ENCODE measurements at places on chromosomes 4 and X.

GRCh38 chrX:136999024-136999423, 34.8 kb downstream of the GPR101 start:
- no peak for DNase-seq

DNA sequence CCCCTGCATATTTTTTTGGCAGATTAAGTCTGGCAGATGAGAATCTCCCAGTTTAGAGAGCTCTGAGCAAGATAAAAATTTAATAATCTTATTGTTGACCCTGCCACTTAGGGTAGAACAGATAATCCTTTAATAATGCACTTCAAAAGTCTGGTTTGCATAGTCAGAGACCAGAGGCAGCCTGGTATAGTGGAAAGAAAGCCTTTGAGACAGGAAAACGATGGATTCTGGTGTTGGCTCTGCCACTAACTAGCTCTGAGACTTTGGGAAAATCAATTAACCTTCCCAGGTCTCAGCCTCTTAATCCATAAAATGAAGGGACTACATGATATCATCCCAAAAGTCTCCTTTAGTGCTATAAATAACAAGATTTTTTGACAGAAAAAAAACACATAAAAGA, 824.5 kb downstream of the STIM2 start:
- no peak for DNase-seq

DNA sequence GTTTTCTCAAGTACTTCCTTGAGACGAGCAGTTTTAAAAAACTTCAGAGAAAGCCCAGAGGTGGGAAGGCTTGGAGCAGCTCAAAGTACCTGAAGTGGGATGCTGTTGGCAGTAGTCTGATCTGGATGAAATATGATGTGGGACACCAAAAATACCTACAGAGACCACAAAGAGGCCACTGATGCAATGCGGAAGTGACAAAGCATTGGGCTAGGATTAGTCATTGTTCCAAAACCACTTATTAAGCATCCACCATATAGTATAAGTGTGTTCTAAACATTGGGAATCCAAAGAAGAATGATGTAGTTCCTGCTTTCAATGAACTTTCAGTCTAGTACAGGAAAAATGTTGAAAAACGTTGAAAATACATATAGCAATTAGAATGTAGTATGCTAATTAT, 386.1 kb upstream of the CNKSR2 start:
- DNase-seq, result no peak

GRCh38 chr4:104967034-104967401, 179.7 kb upstream of the TET2 start:
- no peak for DNase-seq

DNA sequence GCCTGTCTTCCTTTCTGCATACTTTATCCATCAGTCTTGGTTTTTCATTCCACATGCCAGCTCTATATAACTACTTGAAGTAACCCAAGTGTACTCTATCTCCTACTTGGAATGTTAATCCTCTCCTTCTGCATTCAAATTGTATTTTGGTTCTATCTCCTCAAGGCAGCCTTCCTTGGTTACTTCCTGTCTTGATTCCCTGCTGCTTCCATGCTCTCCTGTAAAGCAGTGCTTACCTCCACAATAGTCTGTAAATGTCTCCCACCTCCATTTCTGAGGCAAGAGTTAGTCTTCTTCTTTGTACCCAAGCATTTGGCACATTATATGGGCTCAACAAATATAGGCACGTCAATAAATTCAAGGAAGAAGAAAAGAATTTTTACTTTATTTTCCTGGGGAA, 298.4 kb downstream of the ARHGAP24 start:
- no peak for DNase-seq

Measured in stimulated activated CD4-positive, alpha-beta T cell treated with anti-CD3 and anti-CD28 coated beads, Interleukin-2, amount 100 ng/mL, for 4 hours (primary cell).